ENCODE measurements at places on chromosomes 3 and 15. TPM values are rescaled to one million over a fixed set of nuclear protein-coding genes. Genes with fewer than 3 reads are reported as not detected.

GRCh38 chr3:52144034-52144795, 10.0 kb downstream of the POC1A start:
- DNase-seq: peak; percentile 63

DNA sequence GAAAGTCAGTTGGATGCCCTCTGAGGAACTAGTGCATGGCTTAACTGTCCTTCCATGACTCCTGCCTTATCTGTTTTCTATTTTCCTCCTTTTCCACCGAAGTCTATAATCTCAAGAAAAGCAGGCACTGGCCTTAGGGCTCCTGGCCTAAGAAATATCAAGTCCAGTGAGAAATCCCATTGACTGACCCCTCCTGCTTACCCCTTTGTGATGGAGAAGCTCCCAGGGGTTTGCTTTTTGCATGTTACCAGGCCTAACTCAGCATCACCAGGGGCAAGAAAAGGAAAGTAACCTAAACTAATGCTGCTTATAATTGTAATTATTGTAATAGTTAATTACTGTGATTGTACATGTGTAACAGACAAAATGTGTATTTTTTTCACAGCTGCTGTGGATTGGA, 21.7 kb downstream of the CCR3 start:
- no peak for DNase-seq

- no peak for DNase-seq
Measured at GRCh38 chr3:61537366-61537765, 24.0 kb upstream of the PTPRG start.

DNA sequence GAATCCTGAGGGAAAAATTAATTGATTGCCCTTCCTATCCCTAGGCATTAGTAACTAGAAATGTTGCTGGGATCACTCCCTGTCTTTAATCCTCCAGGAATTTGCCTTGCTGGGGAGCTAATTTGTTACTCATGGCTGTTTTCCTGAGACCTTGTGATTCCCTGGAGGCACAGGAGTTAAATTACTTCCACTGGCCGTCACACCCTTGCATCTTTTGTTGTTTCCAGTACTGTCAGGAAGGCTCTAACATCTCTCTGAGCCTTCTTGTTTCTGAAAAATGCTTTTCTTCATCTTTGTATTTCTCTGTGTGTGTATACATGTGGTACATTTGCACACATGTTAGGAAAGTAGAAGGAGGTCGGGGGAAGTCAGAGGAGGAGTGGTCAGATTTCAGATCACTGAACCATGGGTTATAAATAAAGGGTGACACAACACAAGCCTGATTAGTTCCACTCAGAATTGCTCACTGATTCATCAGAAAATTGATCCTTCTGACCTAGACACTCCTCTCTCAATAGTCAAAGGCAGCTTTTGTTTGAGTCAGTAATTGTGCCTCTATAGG, 23.5 kb upstream of the LRRFIP2 start:
- DNase-seq: peak; percentile 92

DNA sequence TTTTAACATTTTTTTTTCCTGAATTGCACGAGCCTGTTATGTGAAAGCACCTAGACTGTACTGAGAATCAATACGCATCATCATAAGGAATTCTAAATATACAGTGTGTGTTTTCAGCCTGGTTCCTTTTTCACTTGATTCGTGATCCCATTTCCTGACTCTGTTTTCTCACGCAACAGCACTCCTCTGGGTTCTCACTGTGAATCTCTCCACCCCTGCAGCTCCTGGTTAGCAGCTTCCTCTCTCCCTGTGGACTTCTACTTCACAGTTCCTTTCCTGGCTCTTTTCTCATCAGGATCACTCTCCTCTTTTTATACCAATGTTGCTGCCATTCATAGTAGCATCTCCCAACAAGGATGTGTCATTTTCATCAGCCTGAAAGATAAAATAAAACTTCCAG, 297.2 kb downstream of the CADM2 start:
- DNase-seq: no peak

- DNase-seq: no peak
Measured at GRCh38 chr15:57460208-57460816, 84.0 kb downstream of the CGNL1 start.

DNA sequence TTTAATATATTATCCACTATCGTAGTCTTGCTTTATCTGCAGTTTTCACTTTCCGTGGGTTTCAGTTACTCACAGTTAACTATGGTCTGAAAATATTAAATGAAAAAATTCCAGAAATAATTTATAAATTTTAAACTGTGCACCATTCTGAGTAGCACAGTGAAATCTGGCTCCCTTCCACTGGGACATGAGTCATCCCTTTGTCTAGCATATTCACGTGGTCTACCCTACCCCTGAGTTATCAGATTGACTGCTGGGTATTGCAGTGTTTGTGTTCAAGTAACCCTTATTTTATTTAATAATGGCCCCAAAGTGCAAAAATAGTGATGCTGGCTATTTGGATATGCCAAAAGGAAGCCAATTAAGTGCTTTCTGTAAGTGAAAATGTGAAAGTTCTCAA, 539.5 kb upstream of the AGTR1 start:
- peak; percentile 76 for DNase-seq

- DNase-seq: no peak
Measured at GRCh38 chr3:127209840-127210653, 17.1 kb downstream of the PRR23E start.

Gene CCDC54
- total RNA-seq: not detected

All from M059J (cell line).